IPS DF 6.9 (cell line): ENCODE measurements at places on chromosomes 4 and X.

- no peaks in the 10 kb centered on the region for H3K27me3 ChIP-seq
- no peak overlapping the region for H3K27ac ChIP-seq
- H3K4me1 ChIP-seq = no peaks in the 10 kb centered on the region
Measured at GRCh38 chr4:5387457-5387856, 320.9 kb downstream of the EVC2 start.

DNA sequence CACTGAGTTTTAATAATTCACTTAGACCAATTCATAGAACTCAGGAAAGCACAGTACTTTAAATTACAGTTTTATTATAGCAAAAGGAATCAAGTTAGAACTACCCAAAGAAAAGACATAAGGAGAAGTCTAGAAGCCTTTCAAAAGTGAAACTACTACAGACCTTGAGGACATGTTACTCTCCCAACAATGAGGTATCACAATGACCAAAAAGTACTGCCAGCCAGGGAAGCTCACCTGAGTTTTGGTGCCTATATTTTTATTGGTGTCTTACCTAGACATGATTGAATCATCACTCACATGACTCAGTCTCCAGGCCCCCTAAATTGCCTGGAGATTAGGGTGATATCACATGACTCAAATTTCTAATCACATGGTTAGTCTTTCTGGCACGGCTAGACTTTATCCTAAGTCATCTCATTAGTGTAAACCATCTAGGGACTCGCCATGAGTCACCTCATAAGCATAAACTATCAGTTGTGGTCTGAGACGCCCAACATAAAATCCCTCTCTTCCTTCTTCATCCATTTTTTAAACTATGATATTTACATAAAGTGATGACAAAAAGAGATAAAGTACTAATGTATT lies 372.3 kb downstream of the TMA16 start:
- no peak for DNase-seq
- no peak overlapping the region for H3K4me3 ChIP-seq
- no peaks in the 10 kb centered on the region for H3K4me1 ChIP-seq
- H3K27me3 ChIP-seq = no peaks in the 10 kb centered on the region
- H3K27ac ChIP-seq = no peak overlapping the region

DNA sequence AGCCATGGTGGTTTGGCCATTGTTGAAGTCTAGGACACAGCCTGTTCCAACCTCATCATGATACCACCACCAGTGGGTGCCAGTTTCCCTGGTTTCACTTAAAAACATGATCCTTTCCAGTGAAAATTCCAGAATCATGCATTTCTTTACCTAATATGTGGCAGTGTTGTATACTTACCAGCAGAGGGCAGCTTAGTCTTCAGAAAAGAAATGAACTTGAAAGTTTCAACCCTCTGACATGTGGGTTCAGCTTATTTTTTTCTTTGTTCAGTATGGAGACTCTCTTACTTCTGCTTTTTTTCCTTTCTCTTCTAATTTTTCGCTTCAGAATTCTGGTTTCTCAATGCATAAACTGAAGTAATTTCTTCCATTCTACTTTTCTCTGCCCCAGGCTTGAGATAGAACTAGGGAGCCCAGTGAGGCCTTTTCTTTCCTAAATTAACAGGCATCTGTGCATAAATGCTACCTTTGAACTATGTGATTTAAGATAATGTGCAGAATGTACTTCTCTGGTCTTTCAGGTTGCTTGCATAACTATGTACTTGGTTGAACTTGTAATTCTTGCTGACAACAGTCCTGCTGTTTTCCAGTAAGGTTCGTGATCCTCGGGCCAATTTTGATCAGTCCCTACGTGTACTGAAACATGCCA lies 10.7 kb downstream of the LIAS start:
- H3K36me3 ChIP-seq = peaks cover 3% of the 10 kb centered on the region; the same call in 1 of the 2 replicates
- H3K27me3 ChIP-seq = no peaks in the 10 kb centered on the region
- no peak overlapping the region for H3K27ac ChIP-seq
- no peaks in the 10 kb centered on the region for H3K4me1 ChIP-seq
- DNase-seq = no peak
- no peak overlapping the region for H3K4me3 ChIP-seq

GRCh38 chr4:11438647-11439046 lies 10.0 kb upstream of the HS3ST1 start:
- no peaks in the 10 kb centered on the region for H3K4me1 ChIP-seq
- no peak for DNase-seq
- H3K36me3 ChIP-seq = no peaks in the 10 kb centered on the region
- no peak overlapping the region for H3K4me3 ChIP-seq
- H3K27ac ChIP-seq = no peak overlapping the region

GRCh38 chr4:20960291-20960690 lies 260.0 kb downstream of the PACRGL start:
- H3K4me3 ChIP-seq = no peak overlapping the region
- H3K36me3 ChIP-seq = no peaks in the 10 kb centered on the region
- no peak overlapping the region for H3K27ac ChIP-seq
- H3K4me1 ChIP-seq = no peaks in the 10 kb centered on the region
- DNase-seq = no peak

DNA sequence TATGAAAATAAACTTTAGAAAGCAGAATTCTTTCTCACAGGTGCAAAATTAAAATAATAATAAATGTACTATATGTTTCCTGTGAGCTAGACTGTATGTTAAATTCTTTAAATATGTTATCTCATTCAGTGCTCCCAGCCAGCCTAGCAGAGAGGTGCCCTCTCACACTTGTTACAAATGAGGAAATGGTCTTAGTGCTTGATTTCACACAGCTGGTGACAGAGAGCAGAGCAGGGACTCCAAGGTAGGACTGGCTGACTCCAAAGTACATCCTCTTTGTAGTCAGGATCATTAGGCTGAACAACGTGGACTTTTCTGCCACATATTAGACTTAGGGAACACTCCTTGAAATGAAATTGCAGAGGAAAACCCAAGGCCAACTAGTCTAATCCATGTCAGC lies 72.0 kb upstream of the HHIP start:
- H3K4me1 ChIP-seq = no peaks in the 10 kb centered on the region
- no peaks in the 10 kb centered on the region for H3K36me3 ChIP-seq
- no peak overlapping the region for H3K4me3 ChIP-seq
- DNase-seq = no peak
- no peak overlapping the region for H3K27ac ChIP-seq

DNA sequence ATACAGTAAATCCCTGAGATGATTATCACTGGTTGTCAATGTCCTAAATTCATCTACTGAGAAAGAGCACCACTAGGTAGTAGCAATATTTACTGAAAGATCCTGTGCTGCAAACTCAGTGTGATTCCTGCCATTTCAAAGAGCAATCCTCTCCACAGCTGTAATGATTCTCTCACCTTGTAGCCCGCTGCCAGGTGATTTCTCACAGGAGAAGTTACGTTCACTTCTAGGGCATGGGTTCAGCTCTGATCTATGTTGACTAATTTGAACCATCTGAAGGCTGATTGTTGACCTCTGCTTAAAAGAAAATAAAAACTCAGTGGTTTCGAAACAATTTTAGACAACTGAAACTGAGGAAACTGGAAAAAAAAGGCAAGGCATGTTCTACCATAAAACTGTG lies 197.0 kb downstream of the FAT4 start:
- H3K4me3 ChIP-seq = no peak overlapping the region
- H3K36me3 ChIP-seq = no peaks in the 10 kb centered on the region
- DNase-seq = no peak
- no peaks in the 10 kb centered on the region for H3K27me3 ChIP-seq
- H3K27ac ChIP-seq = no peak overlapping the region

- H3K4me1 ChIP-seq = no peaks in the 10 kb centered on the region
- H3K4me3 ChIP-seq = no peak overlapping the region
- no peak overlapping the region for H3K27ac ChIP-seq
- H3K36me3 ChIP-seq = no peaks in the 10 kb centered on the region
- DNase-seq = no peak
- no peaks in the 10 kb centered on the region for H3K27me3 ChIP-seq
Measured at GRCh38 chr4:147361726-147362125, 119.2 kb upstream of the EDNRA start.

GRCh38 chr4:7281691-7282665 lies 89.6 kb downstream of the SORCS2 start:
- H3K36me3 ChIP-seq = no peaks in the 10 kb centered on the region
- DNase-seq = no peak
- H3K27ac ChIP-seq = no peak overlapping the region
- no peak overlapping the region for H3K4me3 ChIP-seq
- H3K4me1 ChIP-seq = no peaks in the 10 kb centered on the region

DNA sequence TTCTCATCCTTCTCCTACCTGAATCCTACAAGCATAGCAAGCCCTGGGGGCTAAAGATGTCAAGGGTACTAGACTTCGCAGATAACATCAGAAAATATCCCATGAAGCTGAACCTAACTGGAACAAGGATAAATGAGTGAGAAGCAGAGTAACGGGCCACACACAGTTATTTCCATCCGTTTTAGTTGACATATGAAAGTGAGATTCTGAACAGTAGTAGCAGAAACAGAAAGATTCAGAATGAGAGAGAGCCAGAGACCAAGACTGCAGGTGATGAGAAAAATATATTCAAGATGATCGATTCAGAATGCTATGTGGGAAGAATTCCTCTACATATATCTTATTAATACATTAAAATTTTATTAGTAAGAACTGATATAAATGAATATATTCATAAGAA lies 165.1 kb downstream of the TSPAN5 start:
- H3K36me3 ChIP-seq = no peaks in the 10 kb centered on the region
- 0 out of 2 replicates have a peak, but pooled peaks cover 2% of the 10 kb centered on the region for H3K4me1 ChIP-seq
- H3K4me3 ChIP-seq = no peak overlapping the region
- DNase-seq = no peak
- no peak overlapping the region for H3K27ac ChIP-seq

DNA sequence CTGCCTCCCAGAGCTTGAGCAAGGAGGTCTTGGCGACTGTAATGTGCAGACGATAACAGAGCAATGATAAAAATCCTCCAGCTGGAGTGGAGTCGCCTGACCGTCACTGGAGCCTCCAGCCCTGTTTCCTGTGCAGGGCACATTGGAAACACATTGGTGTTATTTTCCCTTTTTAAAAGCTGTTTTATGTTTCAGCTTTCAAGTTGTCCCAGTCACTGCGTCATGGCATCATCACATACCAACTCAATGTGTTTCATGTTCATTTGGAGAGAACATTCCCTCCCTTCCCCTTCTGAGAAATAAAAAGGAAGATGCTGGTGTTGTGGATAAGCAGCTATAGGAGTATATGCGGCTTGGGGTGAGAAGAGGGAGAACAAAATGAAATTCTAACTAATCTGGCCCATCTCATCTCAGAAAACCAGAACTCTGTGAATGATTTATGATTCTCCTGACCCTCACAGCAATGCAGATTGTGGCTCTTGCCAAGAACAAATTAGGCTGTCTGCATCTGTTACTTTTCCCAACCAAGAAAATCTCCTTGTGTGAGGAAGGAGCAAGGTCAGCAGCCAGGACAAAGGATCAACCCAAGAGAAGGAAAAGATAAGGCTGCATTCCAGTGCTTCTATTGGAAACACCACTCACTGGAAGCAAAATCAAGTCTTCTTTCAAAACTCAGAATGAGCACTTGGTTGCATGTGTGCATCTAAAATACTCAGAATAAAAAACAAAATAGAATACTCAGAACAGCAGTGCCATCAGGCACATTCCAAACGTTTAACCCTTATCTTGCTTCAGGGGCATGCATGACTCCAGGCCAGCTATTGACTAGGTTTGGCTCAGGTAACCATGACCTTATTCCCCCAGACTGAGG lies 134.4 kb downstream of the RASL11B start:
- no peaks in the 10 kb centered on the region for H3K36me3 ChIP-seq
- no peaks in the 10 kb centered on the region; the same call in 1 of the 2 replicates for H3K4me1 ChIP-seq
- no peak overlapping the region for H3K4me3 ChIP-seq
- no peak for DNase-seq

DNA sequence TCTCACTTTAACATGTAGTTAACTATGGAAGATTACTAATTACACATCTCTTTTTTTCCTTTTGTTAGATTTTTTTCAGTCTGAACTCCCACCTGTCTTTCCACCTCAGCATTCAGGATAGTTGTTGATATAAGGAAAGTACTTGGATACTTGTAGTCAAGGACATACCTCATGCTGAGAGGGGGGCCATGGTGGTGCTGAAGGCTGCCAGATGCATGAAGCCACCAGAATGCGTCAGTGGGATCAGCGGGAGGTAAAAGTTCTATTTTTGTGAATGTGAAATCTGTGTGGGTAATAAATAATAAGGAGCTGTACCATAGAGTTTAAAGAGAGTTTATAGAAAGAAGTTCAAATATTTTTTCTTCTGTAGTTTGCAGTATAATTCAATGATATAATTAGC lies 13.1 kb upstream of the NDST4 start:
- H3K4me3 ChIP-seq = no peak overlapping the region
- no peaks in the 10 kb centered on the region for H3K27me3 ChIP-seq
- H3K27ac ChIP-seq = no peak overlapping the region
- no peak for DNase-seq
- no peaks in the 10 kb centered on the region for H3K4me1 ChIP-seq

- H3K4me1 ChIP-seq = no peaks in the 10 kb centered on the region
- DNase-seq = no peak
- no peak overlapping the region for H3K27ac ChIP-seq
- H3K36me3 ChIP-seq = no peaks in the 10 kb centered on the region
- no peaks in the 10 kb centered on the region for H3K27me3 ChIP-seq
- H3K4me3 ChIP-seq = no peak overlapping the region
Measured at GRCh38 chr4:63430105-63430504, 979.1 kb downstream of the TECRL start.

DNA sequence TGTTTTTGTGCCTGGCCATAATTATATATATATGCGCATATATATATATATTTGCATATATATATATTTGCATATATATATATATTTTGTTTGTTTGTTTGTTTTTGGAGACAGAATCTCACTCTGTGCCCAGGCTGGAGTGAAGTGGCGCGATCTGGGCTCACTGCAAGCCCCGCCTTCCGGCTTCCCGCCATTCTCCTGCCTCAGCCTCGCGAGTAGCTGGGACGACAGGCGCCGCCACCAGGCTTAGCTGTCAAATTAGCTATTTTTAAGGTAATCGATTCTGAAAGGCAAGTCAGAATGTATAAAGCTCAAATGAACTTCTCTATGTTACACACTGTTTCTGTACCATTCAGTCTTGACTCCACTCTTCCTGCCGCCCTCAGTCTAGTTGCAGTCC lies 273.3 kb downstream of the TRIML1 start:
- no peak overlapping the region for H3K27ac ChIP-seq
- no peak overlapping the region for H3K4me3 ChIP-seq
- no peaks in the 10 kb centered on the region for H3K27me3 ChIP-seq

GRCh38 chrX:31007321-31007720 lies 64.5 kb downstream of the FTHL17 start:
- no peaks in the 10 kb centered on the region for H3K36me3 ChIP-seq
- H3K4me3 ChIP-seq = no peak overlapping the region
- H3K27ac ChIP-seq = no peak overlapping the region

DNA sequence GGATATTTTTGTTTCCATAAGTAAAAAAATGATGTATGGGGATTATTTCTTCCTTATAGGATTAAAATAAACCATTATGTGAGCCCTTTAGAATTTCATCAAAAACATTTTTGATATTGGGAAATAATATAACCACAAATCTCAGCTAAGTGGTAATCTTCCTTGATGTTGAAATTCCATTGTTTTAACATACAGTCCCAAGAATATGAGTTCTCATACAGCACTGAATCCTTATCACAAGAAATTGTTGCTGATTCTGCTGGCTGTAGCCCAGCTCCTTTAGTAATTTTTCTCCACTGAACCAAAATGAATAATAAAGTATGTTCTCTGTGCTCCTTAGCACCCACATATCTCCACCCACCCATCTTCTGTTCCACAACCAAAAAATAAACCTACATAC lies 41.9 kb upstream of the FAM47B start:
- DNase-seq = no peak
- H3K36me3 ChIP-seq = no peaks in the 10 kb centered on the region
- H3K27me3 ChIP-seq = no peaks in the 10 kb centered on the region
- H3K27ac ChIP-seq = no peak overlapping the region

- no peaks in the 10 kb centered on the region for H3K36me3 ChIP-seq
- no peaks in the 10 kb centered on the region for H3K27me3 ChIP-seq
- H3K4me1 ChIP-seq = no peaks in the 10 kb centered on the region
- no peak for DNase-seq
Measured at GRCh38 chr4:11632483-11632882, 203.8 kb upstream of the HS3ST1 start.
